Activated naive CD8-positive, alpha-beta T cell treated with anti-CD3 and anti-CD28 coated beads, Interleukin-2, amount 50 U/mL, for 24 hours (primary cell): ENCODE measurements at places on chromosomes 2 and 18.

DNA sequence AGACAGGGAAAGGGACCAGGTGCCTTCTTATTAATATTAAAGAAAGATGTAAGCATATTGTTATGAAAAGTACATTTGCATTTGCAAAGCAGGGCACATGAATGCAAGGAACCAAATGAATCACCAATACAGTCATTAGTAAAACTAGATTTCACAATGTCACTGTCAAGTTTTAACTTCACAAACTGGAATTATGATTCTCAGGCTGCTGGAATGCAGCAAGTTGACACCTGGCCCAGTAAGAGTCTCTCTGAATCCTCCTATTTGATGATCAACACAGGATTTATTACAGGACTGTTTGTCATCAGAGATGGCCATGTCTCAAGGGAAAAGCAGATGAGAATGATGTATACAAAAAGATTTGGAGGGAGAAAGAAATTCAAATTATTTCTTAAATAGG lies 72.9 kb upstream of the STK39 start:
- H3K4me3 ChIP-seq, result no peak overlapping the region
- no peak for DNase-seq
- H3K27ac ChIP-seq, result no peak overlapping the region
- no peaks in the 10 kb centered on the region for H3K36me3 ChIP-seq
- H3K4me1 ChIP-seq, result no peaks in the 10 kb centered on the region
- peaks cover 4% of the 10 kb centered on the region for H3K27me3 ChIP-seq

- no peak overlapping the region for H3K4me3 ChIP-seq
- peak overlapping the region; percentile 9 for H3K27ac ChIP-seq
- no peak for DNase-seq
- no peaks in the 10 kb centered on the region for H3K4me1 ChIP-seq
- H3K36me3 ChIP-seq, result peaks cover 29% of the 10 kb centered on the region
Measured at GRCh38 chr2:24683408-24683807, 109.8 kb downstream of the PTRHD1 start.

GRCh38 chr2:2294183-2294690 lies 36.8 kb downstream of the MYT1L start:
- H3K36me3 ChIP-seq, result no peaks in the 10 kb centered on the region
- H3K4me3 ChIP-seq, result no peak overlapping the region
- H3K4me1 ChIP-seq, result no peaks in the 10 kb centered on the region
- no peaks in the 10 kb centered on the region for H3K27me3 ChIP-seq

GRCh38 chr2:30666266-30666874 lies 140.9 kb downstream of the CAPN13 start:
- H3K27ac ChIP-seq, result no peak overlapping the region
- DNase-seq, result no peak
- peaks cover 8% of the 10 kb centered on the region for H3K36me3 ChIP-seq
- H3K4me3 ChIP-seq, result no peak overlapping the region
- H3K4me1 ChIP-seq, result peaks cover 12% of the 10 kb centered on the region
- H3K27me3 ChIP-seq, result peaks cover 7% of the 10 kb centered on the region

DNA sequence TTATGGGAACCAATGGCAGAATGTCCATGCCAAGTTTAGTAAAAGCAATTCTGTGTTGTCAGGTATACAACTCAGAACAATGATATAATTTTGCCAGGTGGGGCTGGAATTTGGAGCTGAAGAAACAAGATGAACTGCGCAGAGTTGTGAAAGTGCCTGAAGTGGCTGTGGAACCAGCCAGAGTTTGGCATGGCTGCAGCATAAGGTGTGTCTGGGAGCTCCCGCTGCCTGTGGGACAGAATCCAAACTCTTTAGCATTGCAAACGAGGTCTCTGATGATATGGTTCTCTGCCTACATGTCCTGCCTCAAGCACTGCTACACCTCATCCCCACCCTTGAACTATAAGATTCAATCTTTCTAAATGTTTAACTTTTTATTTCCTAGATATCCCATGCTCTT lies 909.7 kb downstream of the EPHA4 start:
- no peaks in the 10 kb centered on the region for H3K36me3 ChIP-seq
- H3K4me1 ChIP-seq, result no peaks in the 10 kb centered on the region
- DNase-seq, result no peak
- H3K4me3 ChIP-seq, result no peak overlapping the region
- no peak overlapping the region for H3K27ac ChIP-seq

DNA sequence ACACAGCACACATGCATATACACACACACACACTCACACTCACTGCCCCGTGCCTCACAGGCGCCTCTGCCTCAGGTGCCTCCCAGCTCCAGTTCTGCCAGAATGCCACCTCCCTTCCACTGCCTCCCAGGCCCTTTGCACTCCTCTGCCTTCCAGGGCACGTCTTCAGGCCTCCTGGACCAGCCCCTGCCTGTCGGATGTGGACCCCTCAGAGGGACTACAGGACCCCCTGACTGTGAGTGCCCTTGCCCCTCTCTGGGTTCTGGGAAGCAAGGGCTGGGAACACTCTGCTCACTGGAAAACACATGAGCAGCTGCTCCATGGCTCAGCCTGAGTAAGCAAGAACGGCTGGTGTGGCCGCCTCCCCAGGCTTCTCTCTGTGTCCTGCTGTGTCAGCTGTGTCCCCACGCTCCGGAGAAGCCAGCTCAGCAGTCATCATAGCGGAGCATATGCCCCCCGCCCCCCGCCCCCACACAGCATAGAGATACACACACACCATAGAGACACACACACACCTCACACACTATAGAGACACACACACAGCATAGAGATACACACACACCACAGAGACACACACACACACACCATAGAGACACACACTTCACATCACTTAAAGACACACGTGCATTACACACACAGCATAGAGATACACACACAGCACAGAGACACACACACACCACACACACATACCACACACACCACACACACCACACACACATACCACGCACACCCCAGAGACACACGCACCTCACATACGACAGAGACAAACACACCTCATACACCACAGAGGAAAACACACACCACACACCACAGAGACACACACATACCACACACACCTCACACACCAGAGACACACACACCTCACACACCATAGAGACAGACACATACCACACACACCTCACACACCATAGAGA lies 271.3 kb downstream of the CYRIA start:
- no peak for DNase-seq
- no peaks in the 10 kb centered on the region for H3K4me1 ChIP-seq
- no peaks in the 10 kb centered on the region for H3K36me3 ChIP-seq
- H3K27ac ChIP-seq, result no peak overlapping the region
- no peak overlapping the region for H3K4me3 ChIP-seq

GRCh38 chr18:31878358-31878757 lies 64.6 kb downstream of the TRAPPC8 start:
- DNase-seq, result no peak
- no peak overlapping the region for H3K27ac ChIP-seq

DNA sequence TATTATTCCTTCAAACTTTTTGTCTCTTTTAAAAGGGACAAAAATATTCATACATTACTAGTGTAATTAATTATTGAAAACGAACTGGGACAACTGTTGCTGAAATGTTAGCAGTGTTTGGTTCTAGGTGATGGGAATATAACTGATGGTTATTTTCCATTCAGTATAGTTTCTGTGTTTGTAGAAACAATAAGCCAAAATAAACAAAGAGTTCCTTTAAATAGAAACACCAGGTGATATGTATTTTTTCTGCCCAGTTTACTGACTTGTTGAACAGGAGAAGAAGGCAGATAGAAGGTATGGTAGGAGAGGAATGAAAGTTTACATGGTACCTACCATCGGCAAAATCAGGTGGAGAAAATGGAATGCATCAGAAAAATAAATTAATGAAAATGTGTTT lies 74.2 kb downstream of the LYPD6B start:
- no peaks in the 10 kb centered on the region for H3K36me3 ChIP-seq
- DNase-seq, result no peak
- H3K27ac ChIP-seq, result no peak overlapping the region

GRCh38 chr2:144521686-144522085 lies 1.8 kb upstream of the ZEB2 start:
- no peak overlapping the region for H3K4me3 ChIP-seq
- peaks cover 27% of the 10 kb centered on the region for H3K4me1 ChIP-seq
- no peak for DNase-seq
- no peak overlapping the region for H3K27ac ChIP-seq
- H3K27me3 ChIP-seq, result peaks cover 49% of the 10 kb centered on the region

GRCh38 chr2:43676322-43677050 lies at the start of gene C1GALT1C1L:
TSS of gene C1GALT1C1L (minus strand) at chr2:43676429. CDS start at chr2:43676322, 107 bp downstream.
- H3K4me3 ChIP-seq, result peak within 1 kb of the TSS; percentile 35
- H3K36me3 ChIP-seq, result peaks cover 3% of the 10 kb centered on the region
- DNase-seq, result peak; percentile 46

DNA sequence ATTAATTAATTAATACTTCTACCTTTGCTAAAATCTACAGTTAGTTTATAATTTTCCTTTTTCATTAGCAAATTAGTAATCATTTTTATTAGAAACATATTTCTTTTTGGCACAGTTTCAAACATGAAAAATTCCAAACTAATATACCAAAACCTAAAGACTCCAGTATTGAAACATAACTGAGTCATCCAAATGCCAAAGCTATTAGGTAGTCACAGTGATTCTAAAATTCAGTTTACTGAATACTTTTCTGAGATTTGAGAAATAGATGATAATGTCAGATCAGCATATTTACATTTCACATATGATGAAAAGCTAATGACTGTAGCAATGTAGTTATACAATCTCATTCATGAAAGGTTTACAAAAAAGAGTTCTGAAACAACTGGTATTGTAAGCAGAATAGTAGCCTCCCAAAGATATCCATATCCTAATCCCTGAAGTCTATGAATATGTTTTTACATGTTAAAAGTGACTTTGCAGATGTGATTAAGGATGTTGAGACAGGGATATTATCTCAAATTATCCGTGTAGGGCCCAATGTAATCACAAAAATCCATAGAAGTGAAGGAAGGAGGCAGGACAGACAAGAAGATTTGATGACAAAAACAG lies 680.2 kb upstream of the CHAC2 start:
- H3K27ac ChIP-seq, result no peak overlapping the region
- no peaks in the 10 kb centered on the region for H3K36me3 ChIP-seq
- H3K27me3 ChIP-seq, result no peaks in the 10 kb centered on the region
- DNase-seq, result no peak
- H3K4me3 ChIP-seq, result no peak overlapping the region
- no peaks in the 10 kb centered on the region for H3K4me1 ChIP-seq

GRCh38 chr18:25818505-25818904 lies 271.9 kb downstream of the SS18 start:
- H3K27ac ChIP-seq, result no peak overlapping the region
- no peaks in the 10 kb centered on the region for H3K36me3 ChIP-seq
- peaks cover 4% of the 10 kb centered on the region for H3K27me3 ChIP-seq
- peaks cover 7% of the 10 kb centered on the region for H3K4me1 ChIP-seq
- DNase-seq, result no peak

GRCh38 chr2:236584521-236585384 lies 15.1 kb downstream of the ACKR3 start:
- peaks cover 11% of the 10 kb centered on the region for H3K36me3 ChIP-seq
- H3K27ac ChIP-seq, result no peak overlapping the region
- no peaks in the 10 kb centered on the region for H3K27me3 ChIP-seq
- no peaks in the 10 kb centered on the region for H3K4me1 ChIP-seq

DNA sequence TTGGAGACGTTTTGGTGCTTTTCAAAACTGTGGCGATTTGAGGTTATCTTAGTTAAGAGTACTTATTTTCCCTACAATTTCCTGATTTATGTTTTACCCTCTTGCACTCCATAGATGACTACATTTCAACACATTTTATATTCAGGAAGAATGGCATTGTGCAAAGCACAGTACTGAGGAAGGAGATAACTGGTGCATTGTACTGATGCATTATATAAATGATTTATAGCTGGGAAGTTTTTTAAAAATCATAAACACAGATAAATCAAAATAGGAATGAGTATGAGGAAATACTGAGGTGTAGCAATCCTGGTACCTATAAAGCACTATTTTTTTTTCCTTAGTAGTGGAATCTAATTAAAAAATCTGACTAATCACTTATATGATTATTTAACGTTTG lies 5.6 kb downstream of the REL start:
- H3K27ac ChIP-seq, result peak overlapping the region; percentile 39
- peak overlapping the region; percentile 99 for H3K4me3 ChIP-seq
- no peak for DNase-seq
- H3K4me1 ChIP-seq, result peaks cover 60% of the 10 kb centered on the region
- peaks cover 85% of the 10 kb centered on the region for H3K36me3 ChIP-seq
- no peaks in the 10 kb centered on the region for H3K27me3 ChIP-seq

- H3K4me1 ChIP-seq, result no peaks in the 10 kb centered on the region
- no peak for DNase-seq
- H3K36me3 ChIP-seq, result no peaks in the 10 kb centered on the region
- peaks cover 4% of the 10 kb centered on the region for H3K27me3 ChIP-seq
Measured at GRCh38 chr18:59454909-59455727, 96.1 kb upstream of the LMAN1 start.

GRCh38 chr2:62460175-62460574 lies 45.8 kb downstream of the TMEM17 start:
- H3K4me1 ChIP-seq, result no peaks in the 10 kb centered on the region
- no peak for DNase-seq
- H3K4me3 ChIP-seq, result no peak overlapping the region
- H3K27me3 ChIP-seq, result peaks cover 8% of the 10 kb centered on the region
- H3K27ac ChIP-seq, result no peak overlapping the region

- peaks cover 7% of the 10 kb centered on the region for H3K27me3 ChIP-seq
- H3K36me3 ChIP-seq, result no peaks in the 10 kb centered on the region
- no peak for DNase-seq
- no peak overlapping the region for H3K4me3 ChIP-seq
- no peak overlapping the region for H3K27ac ChIP-seq
Measured at GRCh38 chr18:8489761-8490160, 119.5 kb upstream of the RAB12 start.

DNA sequence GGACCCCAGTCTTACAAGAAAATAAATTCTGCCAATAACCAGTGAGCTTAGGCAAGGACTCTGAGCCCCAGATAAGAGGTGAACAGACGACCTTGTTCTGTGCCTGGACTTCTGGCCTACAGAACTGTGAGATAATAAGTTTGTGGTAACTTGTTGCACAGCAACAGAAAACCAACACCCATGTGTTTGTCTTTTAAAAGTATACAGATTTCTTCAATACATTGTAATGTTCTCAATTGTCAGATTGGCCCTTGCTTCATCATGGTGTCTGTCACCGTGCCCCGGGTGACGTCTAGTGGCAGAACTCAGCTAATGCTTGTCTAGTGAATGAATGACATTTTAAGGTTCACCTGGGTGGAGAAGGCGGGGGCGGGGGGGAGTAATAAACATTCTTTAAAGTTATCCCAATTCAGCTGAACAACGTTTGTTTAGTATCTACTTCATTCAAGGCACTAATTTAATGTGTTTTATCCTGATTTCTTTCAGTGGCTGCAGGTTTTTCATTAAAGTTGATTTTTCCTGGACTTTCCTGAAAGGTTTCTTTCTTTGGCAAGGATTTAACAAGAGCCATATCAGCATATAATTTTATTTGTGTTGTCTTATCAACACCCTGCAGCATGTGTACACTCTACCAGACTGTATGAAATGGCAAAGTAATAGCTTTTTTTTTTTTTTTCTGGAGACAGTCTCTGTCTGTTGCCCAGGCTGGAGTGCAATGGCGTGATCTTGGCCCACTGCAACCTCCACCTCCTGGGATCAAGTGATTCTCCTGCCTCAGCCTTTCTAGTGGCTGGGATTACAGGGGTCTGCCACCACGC lies 123.8 kb upstream of the DLX2 start:
- peaks cover 16% of the 10 kb centered on the region for H3K4me1 ChIP-seq
- H3K27me3 ChIP-seq, result peaks cover 1% of the 10 kb centered on the region
- no peaks in the 10 kb centered on the region for H3K36me3 ChIP-seq
- H3K4me3 ChIP-seq, result no peak overlapping the region
- DNase-seq, result no peak
- no peak overlapping the region for H3K27ac ChIP-seq

GRCh38 chr18:13418013-13418710 lies 199.6 kb downstream of the LDLRAD4 start:
- no peak overlapping the region for H3K27ac ChIP-seq
- H3K4me1 ChIP-seq, result peaks cover 28% of the 10 kb centered on the region
- no peaks in the 10 kb centered on the region for H3K27me3 ChIP-seq
- no peak overlapping the region for H3K4me3 ChIP-seq

GRCh38 chr2:218398437-218399390 lies 954 bp upstream of the CTDSP1 start:
- peak overlapping the region; percentile 79 for H3K27ac ChIP-seq
- peak; percentile 79 for DNase-seq
- H3K4me3 ChIP-seq, result peak overlapping the region; percentile 85
- peaks cover 47% of the 10 kb centered on the region for H3K4me1 ChIP-seq
